Fibroblast of lung (primary cell): ENCODE measurements at places on chromosomes 13 and 19. TPM values are rescaled to one million over a fixed set of nuclear protein-coding genes. Genes with fewer than 3 reads are reported as not detected.

DNA sequence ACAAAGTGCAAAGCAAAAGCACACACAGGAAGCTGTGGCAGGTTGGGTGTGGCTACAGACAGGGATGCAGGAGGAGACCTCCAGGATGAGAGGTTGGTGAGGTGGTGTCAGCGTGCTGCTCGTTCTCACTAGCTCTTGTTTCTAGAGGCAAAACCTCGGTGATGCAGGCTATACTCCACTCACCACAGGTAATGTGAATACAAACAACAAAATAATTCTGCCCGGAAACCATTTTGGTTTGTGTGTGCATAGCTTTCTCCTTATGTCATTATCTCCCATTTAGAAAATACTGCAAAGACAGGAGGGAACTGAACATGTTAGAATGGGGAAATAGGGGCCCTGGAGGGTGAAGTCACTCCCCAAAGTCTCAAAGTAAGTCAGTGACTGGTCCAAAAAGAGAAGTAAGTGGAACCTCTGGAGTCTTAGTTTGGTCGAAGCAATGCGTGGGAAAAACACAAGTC, 9.4 kb downstream of the LCP1 start:
- H3K27me3 ChIP-seq = no peaks in the 10 kb centered on the region
- H3K4me1 ChIP-seq = no peaks in the 10 kb centered on the region
- no peak for DNase-seq
- no peaks in the 10 kb centered on the region for H3K36me3 ChIP-seq

- no peak overlapping the region for H3K4me3 ChIP-seq
- H3K36me3 ChIP-seq = no peaks in the 10 kb centered on the region
- DNase-seq = no peak
- H3K27ac ChIP-seq = no peak overlapping the region
Measured at GRCh38 chr13:54875111-54875510, 1846.5 kb downstream of the OLFM4 start.

DNA sequence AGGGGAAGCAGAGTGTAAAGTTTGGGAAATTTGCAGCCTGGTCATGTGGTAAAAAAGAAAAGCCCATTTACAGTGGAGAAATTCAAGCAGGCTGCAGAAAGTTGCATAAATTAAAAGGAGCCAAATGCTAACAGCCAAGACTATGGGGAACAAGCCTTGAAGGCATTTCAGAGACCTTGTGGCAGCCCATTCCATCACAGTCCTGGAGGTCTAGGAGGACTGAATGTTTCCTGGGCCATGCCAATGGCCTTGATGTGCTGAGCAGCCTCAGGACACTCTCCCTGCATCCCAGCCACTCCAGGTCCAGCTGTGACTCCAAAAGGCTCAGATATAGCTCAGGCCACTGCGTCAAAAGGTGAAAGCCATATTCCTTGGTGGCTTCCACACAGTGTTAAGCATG, 1202.4 kb upstream of the ATXN8OS start:
- no peaks in the 10 kb centered on the region for H3K4me1 ChIP-seq
- H3K27ac ChIP-seq = no peak overlapping the region
- DNase-seq = no peak
- H3K4me3 ChIP-seq = no peak overlapping the region

- H3K27me3 ChIP-seq = no peaks in the 10 kb centered on the region
- no peak overlapping the region for H3K27ac ChIP-seq
- no peak for DNase-seq
- peaks cover 32% of the 10 kb centered on the region for H3K36me3 ChIP-seq
Measured at GRCh38 chr19:1363599-1363998, 20.1 kb upstream of the NDUFS7 start.

DNA sequence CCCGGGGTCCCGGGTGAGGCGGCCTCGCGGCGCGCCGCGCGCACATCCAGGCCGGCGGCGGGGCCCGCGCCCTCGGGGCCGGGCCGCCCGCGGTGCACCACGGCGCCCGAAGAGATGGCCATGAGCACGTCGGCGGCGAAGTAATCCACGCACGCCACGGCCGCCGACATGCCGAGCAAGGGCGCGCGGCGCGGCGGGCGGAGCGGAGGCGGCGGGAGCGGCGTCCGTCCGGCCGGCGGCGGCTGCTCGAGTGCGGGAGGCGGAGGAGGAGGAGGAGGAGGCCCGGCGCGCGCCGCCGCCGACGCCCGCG, at the start of gene KLF16:
Gene KLF16 (minus strand): TSS at position 252 of the 310 bp plus-strand sequence. CDS start 82 bp downstream, at position 170.
- H3K27ac ChIP-seq = peak within 1 kb of the TSS; percentile 91
- no peak for DNase-seq
- H3K4me1 ChIP-seq = peaks cover 21% of the 10 kb centered on the region
- H3K27me3 ChIP-seq = no peaks in the 10 kb centered on the region
- no peaks in the 10 kb centered on the region for H3K36me3 ChIP-seq
- H3K4me3 ChIP-seq = peak within 1 kb of the TSS; percentile 83

GRCh38 chr13:85970727-85971126, 171.5 kb upstream of the SLITRK6 start:
- no peaks in the 10 kb centered on the region for H3K4me1 ChIP-seq
- H3K27ac ChIP-seq = no peak overlapping the region
- no peaks in the 10 kb centered on the region for H3K36me3 ChIP-seq
- DNase-seq = peak; percentile 60
- H3K4me3 ChIP-seq = no peak overlapping the region
- H3K27me3 ChIP-seq = no peaks in the 10 kb centered on the region

The C19orf85 gene
- not detected in 2 replicates for total RNA-seq
